ENCODE measurements at places on chromosomes 5 and 9. TPM values are rescaled to one million over a fixed set of nuclear protein-coding genes. Genes with fewer than 3 reads are reported as not detected.

SYNPO gene
- 28.6 TPM for total RNA-seq

ENTREP1 gene
- 0.71 TPM for total RNA-seq

SCGB3A2 gene
- total RNA-seq, result not detected

LEAP2 gene
- 0.56 TPM for total RNA-seq

FBP2 gene
- total RNA-seq, result not detected

NUTM2G gene
- total RNA-seq, result not detected

KCNV2 gene
- total RNA-seq, result not detected

SPINK6 gene
- 0.39 TPM for total RNA-seq

NME5 gene
- total RNA-seq, result not detected
